CD4-positive, alpha-beta T cell treated with Interleukin-2 at 100 ng/mL for 4 hours (primary cell): ENCODE measurements at places on chromosomes 2 and 18.

DNA sequence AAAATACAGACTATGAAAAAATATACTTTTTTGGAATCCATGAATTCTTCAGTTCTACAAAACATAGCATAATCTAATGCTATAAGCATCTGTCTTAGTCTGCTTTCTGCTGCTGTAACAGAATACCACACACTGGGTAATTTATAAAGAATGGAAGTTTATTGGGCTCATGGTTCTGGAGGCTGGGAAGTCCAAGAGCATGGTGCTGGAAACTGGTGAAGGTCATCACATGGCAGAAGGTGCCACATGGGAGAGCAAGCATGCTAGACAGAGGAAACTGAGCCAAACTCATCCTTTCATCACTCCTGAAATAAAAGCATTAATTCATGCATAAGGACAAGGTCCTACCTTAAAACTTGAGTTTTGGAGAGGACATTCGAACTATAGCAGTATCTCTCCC is 26.6 kb upstream of the NOSTRIN start:
- no peak for DNase-seq

GRCh38 chr2:175535631-175536030 is 354.1 kb upstream of the ATP5MC3 start:
- no peak for DNase-seq

DNA sequence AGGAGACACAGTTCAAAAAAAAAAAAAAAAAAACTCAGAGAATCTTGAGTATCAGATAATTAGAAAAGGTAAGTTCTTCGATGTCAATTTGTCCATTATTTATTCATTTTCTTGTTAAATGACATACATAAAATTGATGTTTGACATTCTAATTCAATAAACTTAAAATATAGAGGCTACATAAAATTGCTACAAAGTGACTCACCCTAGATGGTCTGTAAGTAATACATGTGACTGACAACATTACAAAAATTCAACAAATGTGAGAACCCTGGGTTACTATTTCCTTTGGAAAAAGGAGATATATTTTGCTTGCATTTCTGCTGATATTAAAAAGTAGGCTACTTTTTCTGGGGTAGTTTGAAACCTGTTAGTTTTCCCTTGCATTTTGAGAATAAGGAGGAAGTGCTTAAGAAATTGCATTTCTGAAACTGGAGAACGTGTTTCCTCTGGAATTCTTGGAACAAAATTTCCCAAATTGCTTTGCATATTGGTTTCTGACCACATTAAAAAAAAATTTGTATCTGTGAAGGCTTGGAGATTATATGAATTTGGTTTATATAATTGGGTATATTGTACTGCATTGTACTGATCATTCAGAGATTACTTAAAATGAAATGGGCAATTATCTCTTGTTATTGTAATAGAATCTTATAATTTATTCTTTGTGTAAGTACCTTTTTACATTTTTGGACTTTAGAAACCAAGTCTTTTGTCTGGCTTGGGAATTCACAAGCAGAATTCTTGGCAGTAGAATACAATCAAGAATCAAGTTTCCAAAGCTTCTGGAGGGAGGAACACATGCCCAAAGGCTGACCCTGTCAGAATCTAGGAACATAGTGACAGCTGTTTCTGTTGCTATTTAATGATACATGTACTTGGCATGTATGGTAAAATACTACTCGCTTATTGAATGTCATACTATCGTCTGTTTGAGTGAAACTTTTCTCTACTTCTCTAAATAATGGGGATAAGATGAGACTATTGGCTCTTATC is 106.1 kb downstream of the DSEL start:
- DNase-seq = no peak

GRCh38 chr2:158205215-158205614 is 103.5 kb downstream of the UPP2 start:
- no peak for DNase-seq

GRCh38 chr2:160583813-160584537 is 90.4 kb upstream of the RBMS1 start:
- DNase-seq = no peak

GRCh38 chr2:238922435-238922834 is 74.5 kb downstream of the TWIST2 start:
- DNase-seq = no peak

- DNase-seq = no peak
These were observed 264.5 kb upstream of the MEX3C start for GRCh38 chr18:51461956-51462355.

DNA sequence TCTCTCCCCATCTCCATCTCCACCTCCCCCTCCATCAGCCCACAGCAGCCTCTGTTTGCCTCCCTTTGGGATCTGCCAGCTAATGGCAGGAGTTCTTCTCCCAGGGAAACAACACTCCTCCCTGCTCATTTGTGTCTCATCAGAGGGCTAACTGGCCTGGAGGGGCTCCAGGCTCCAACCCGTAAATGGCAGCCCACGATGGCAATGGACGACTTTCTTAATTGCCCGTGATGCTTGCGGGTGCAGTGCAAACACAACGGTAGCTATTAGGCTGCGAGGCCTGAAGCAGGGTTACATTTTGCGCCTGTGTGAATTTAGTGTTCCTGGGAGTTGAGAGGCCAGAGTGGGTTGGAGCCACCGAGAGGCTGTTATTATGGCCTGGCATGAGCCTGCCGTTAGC is 285.1 kb downstream of the TNS1 start:
- DNase-seq = no peak

- DNase-seq = no peak
These were observed 3.3 kb downstream of the TAF1B start for GRCh38 chr2:9846554-9846953.

GRCh38 chr2:109436610-109437225 is 177.0 kb downstream of the SEPTIN10 start:
- no peak for DNase-seq

GRCh38 chr2:161388146-161388779 is 27.8 kb upstream of the TBR1 start:
- no peak for DNase-seq

DNA sequence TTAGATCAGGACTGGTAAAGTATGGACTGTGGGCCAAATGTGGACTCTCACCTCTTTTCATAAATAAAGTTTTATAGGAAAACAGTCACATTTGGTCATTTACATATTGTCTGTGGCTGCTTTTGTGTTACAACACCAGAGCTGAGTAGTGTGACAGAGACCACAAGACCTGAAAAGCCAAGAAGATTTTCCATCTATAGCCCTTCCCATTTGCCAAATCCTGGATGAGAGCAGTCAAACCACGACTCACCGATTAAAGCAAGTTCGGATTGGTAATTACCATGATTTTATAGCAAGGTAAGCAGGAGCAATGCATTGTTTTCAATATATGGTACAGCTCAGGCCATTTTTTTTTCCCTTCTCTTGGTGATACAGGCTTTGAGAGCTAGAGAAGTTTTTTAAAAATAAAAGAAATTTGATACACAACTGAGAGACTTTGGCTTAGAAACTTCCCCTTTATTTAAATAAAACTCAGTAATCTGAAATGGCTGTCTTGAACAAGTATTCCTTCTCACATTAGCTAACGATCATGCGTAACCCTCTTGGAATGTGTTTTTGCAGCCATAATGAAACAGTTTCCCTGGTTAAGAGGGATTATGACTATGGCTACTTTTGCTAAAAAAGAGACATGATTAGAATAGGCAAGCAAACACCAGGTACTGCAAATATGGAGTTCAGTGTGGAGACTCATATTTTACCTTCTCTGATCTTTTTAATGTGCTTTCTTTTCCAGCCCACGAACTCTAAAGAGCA is 9.5 kb upstream of the MALL start:
- DNase-seq = no peak

DNA sequence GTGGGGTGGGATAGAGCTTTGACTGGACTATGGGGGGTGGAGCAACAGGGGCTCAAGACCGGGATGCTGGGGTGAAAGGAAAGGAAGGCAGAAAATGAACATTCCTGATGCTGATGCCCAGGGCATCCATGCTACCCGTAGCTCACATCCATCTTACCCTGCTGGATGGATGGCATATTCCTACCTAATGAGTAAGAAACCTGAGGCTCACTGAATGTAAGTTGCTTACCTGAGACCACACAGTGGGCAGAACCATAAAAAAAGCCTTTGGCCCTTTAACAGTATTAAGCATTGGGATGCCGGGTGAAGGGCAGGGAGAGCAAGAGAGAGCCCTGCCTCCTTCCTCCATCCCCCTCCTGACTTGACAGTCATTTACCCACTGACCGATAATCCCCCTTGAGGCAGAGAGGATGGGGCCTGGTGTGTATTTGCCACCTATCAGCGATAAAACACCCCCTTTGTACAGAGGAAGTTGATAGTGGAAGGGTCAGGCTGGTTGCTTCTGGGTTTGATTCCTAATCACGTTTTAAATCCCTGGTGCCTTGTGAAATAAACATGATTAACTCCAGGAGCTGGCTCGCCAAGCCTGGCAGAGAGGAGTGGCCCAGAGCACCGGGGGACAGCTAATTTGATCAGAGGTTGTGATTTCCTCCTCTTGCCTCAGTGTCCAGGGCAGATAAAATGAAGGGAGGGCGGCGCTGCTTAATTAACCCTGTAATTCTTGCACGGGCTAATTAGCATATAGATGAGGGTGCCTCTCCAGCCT is 105.9 kb upstream of the HS6ST1 start:
- DNase-seq = no peak

- DNase-seq = no peak
These were observed 61.2 kb downstream of the CCDC85A start for GRCh38 chr2:56244911-56245530.

DNA sequence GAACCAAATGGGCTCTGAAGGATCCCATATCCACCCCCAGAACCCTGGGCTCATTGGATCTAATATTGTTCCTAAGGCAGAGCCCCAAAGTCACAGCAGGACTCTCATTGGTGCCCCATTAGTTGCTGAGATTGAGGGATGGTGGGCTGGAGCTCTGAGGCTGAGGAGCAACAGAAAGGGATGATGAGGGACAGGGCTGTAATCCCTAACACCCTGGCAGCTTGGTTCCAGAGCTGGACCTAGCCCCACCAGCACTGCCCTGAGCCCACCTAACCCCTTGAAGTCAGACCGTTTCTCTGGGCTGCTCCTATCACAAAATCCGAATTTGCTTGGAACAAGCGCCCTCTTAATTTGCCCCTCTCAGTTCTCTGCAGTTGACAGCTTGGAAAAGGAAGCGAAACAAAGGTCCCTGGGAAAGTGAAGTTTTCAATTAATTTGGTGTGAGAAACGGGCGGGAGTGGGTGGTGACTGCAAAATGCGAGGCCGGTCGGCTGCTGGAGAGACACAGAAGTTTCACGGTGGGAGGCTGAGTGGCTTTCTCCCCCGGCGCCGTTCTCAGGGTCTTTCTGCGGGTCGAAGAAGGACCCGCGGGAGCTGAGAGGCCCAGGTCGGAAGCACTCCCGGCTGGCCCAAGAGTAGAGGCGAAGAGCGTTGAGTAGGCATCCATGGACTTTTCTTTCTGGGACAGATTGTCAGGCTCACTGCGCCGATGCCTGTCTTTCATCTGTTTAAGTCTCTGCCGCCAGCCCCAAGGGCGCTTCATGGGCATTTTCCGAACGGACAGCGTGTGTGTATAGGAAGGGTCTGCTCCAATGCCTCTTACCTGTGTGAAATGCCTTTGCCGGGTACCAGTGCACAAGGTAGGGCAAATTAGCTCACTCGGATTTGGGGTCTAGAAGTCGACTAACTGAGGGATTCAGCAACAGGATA is 927 bp upstream of the HOXD13 start:
- no peak for DNase-seq

DNA sequence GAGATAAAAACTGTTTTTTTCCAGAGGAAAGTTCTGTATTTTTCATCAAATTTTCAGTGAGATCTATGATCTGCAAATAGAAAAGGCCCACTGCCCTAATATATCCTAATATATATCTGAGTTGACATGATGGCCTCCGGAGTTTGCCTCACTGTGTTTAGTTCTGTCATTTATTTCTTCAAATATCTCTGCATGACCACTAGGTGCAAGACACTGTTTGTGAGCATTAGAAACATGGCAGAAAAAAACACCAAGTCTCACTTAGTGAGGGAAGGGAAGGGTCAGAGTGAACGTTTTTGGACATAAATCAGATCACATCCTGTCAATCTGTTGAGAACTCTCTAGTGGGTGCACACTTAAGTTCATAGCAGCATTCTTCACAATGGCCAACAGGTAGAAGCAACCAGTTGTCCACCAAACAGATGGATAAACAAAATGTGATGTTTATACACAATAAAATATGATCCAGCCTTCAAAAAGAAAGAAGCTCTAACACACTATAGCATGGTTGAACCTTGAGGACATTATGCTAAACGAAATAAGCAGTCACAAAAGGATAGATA is 53.4 kb downstream of the SPIRE1 start:
- no peak for DNase-seq

- DNase-seq = no peak
These were observed 19.9 kb upstream of the ELAC1 start for GRCh38 chr18:50947899-50948298.

DNA sequence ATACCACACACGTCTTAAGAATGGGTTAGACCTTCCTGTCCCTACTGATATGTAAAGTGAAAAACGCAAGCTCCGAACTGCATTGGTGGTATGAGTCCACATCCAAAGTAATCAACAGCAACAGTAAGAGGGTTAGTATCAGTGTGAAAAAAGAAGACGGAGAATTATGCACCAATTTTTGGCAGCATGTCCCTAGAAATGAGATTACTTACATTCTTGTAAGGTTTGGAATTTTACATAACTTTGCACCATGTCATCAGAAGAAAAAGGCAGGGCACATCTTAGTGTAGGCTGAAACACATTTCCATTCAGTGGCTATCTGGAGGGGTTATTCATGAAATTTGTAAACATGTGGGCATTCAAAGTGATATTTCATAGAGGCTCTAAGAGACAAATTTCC is 88.2 kb downstream of the LONRF2 start:
- DNase-seq = no peak

GRCh38 chr18:78136986-78137385 is 842.6 kb upstream of the SALL3 start:
- no peak for DNase-seq

DNA sequence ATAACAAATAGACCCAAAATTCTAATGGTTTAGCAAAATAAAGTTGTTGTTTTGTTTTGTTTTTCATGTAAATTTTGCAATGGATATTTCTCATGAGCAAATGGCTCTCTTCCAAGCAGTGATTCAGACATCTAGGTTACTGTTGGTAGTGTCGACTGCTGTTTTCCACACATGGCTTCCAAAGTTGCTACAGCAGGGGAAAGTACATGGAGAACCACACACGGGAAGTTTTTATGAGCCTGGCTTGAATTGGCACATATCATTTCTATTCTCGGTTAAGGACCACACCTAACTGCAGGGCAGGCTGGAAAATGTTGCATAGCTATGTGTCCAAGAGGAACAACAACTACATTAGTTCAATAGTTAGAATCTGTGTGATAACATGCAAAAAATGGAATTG is 262.1 kb downstream of the GALNT13 start:
- no peak for DNase-seq

DNA sequence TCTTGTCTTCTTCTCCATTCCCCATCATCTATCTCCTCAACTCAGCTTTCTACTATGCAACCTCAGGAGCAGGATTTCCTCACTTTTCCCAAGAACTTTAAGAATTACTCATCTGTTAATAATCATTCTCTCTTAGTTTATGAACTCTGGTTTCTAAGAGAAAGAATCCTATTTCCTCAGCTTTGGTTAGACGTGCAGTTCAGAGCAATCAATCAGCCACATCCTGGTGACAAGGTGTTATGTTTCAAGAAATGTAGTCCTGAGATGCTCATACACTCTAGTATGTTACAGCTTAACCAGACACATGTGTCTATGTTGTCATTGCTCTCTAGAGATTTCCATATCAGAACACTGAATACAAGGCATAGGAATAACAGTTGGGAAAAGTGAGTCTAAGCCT is 277.9 kb downstream of the MBD2 start:
- DNase-seq = no peak

- DNase-seq = no peak
These were observed 344.5 kb upstream of the LRATD1 start for GRCh38 chr2:14288016-14288415.

GRCh38 chr2:32963941-32964340 is 17.2 kb downstream of the LTBP1 start:
- no peak for DNase-seq
